ENCODE measurements at places on chromosomes 2 and 18. TPM values are rescaled to one million over a fixed set of nuclear protein-coding genes. Genes with fewer than 3 reads are reported as not detected.

- no peak overlapping the region for H3K4me3 ChIP-seq
- no peak for DNase-seq
Observed at GRCh38 chr2:39603436-39603835, 62.3 kb upstream of the TMEM178A start.

GRCh38 chr2:167489325-167489724 lies 601.0 kb downstream of the XIRP2 start:
- no peaks in the 10 kb centered on the region for H3K27me3 ChIP-seq
- no peaks in the 10 kb centered on the region for H3K4me1 ChIP-seq
- no peaks in the 10 kb centered on the region for H3K36me3 ChIP-seq
- H3K4me3 ChIP-seq: no peak overlapping the region
- DNase-seq: peak; percentile 13
- no peak overlapping the region for H3K27ac ChIP-seq

DNA sequence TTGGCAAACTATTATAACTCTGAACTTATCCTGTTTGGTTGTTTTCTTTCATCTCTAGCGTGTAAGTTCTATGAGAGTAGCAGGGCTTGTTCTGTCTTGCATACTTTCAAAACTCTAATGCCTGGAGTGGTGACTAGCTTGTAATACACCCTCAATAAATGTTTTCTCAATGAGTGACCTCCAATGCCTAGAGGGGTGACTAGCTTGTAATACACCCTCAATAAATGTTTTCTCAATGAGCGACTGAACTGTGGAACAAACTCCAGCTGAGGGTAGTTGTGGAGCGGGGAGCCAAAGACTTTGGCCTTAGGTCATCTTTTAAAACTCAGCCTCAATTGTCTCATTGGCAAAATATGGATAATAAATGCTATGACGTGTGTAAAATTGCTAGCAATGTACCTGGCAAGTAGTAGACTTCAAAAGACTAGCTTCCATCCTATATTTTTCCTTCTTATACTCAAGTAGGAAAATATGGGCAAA lies 1.8 kb downstream of the GPD2 start:
- H3K4me1 ChIP-seq: peaks cover 28% of the 10 kb centered on the region
- H3K4me3 ChIP-seq: no peak overlapping the region
- H3K27ac ChIP-seq: peak overlapping the region; percentile 100
- no peak for DNase-seq

- no peaks in the 10 kb centered on the region for H3K4me1 ChIP-seq
- DNase-seq: no peak
- H3K36me3 ChIP-seq: no peaks in the 10 kb centered on the region
- H3K27me3 ChIP-seq: no peaks in the 10 kb centered on the region
- H3K4me3 ChIP-seq: no peak overlapping the region
- no peak overlapping the region for H3K27ac ChIP-seq
Observed at GRCh38 chr2:71558300-71559051, 105.1 kb downstream of the DYSF start.

DNA sequence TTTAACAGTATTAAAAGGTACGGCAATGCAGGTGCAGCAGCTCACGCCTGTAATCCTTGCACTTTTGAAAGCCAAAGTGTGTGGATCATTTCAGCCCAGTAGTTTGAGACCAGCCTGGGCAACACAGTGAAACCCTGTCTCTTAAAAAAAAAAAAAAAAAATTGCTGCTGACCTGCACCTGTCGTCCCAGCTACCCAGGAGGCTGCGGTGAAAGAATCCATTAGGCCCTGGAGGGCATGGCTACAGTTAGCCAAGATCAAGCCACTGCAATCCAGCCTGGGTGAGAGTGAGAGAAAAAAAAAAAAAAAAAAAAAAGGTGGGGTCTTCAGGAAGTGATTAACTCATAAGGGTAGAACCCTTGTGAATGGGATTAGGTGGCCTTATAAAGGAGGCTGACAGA lies 12.8 kb downstream of the CUL3 start:
- no peak overlapping the region for H3K4me3 ChIP-seq
- peaks cover 10% of the 10 kb centered on the region for H3K4me1 ChIP-seq
- no peak overlapping the region for H3K27ac ChIP-seq
- no peaks in the 10 kb centered on the region for H3K27me3 ChIP-seq

GRCh38 chr2:4465671-4466070 lies 762.3 kb downstream of the DCDC2C start:
- H3K27me3 ChIP-seq: no peaks in the 10 kb centered on the region
- no peak for DNase-seq

GRCh38 chr18:44186001-44186400 lies 494.7 kb upstream of the SETBP1 start:
- H3K27ac ChIP-seq: no peak overlapping the region
- H3K36me3 ChIP-seq: no peaks in the 10 kb centered on the region
- no peaks in the 10 kb centered on the region for H3K27me3 ChIP-seq
- no peaks in the 10 kb centered on the region for H3K4me1 ChIP-seq
- no peak overlapping the region for H3K4me3 ChIP-seq

GRCh38 chr18:21163647-21164547 lies 52.3 kb upstream of the ROCK1 start:
- no peaks in the 10 kb centered on the region for H3K27me3 ChIP-seq
- no peaks in the 10 kb centered on the region for H3K4me1 ChIP-seq
- DNase-seq: no peak
- peak overlapping the region; percentile 25 for H3K27ac ChIP-seq

DNA sequence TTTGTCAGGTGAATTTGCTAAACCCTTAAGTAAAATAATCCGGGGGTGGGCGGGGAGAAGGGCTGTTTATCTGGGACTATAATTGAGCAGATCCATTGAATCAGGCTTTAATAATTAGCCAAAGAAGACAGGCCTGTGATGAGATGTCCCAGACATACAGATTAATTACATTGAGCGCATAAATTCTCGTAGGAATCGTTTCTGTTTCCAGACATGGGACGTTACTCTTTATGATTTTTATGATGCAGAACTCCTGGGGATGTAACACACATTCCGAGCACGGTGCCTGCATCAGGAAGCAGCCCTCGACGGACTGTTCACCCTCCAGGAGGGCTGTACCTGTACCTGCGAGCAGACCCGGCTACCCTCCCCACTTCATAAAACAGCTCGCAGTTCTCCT lies 88.9 kb downstream of the SMIM21 start:
- no peak overlapping the region for H3K27ac ChIP-seq
- H3K4me3 ChIP-seq: no peak overlapping the region
- H3K4me1 ChIP-seq: no peaks in the 10 kb centered on the region
- no peak for DNase-seq
- no peaks in the 10 kb centered on the region for H3K36me3 ChIP-seq

The COLEC11 gene
- total RNA-seq: 22.6 TPM

All from hepatocyte (in vitro differentiated cells).